Stimulated activated CD4-positive, alpha-beta T cell treated with anti-CD3 and anti-CD28 coated beads, Interleukin-1b, Interleukin-23, amount 100 ng/mL, for 1 hour (primary cell): ENCODE measurements at places on chromosomes 5 and 9.

DNA sequence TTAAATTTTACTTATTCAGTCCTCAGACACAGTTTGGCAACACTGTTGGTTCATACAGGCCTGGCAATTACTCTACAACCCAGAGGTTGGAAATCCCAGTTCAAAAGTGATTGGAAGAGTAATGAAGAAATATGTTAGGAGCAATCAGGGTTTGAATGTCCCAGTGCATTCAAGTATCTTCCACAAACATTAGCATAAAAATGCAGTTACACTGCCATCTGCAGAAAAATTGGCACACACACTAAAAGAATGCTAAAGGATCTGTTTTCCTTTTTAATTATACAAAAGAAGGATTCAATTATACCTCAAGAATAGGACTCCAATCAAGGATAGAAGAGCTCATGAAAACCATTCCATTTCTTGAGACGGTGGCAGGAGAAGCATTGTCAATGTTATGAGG, 130.2 kb downstream of the DNAH5 start:
- DNase-seq = no peak

DNA sequence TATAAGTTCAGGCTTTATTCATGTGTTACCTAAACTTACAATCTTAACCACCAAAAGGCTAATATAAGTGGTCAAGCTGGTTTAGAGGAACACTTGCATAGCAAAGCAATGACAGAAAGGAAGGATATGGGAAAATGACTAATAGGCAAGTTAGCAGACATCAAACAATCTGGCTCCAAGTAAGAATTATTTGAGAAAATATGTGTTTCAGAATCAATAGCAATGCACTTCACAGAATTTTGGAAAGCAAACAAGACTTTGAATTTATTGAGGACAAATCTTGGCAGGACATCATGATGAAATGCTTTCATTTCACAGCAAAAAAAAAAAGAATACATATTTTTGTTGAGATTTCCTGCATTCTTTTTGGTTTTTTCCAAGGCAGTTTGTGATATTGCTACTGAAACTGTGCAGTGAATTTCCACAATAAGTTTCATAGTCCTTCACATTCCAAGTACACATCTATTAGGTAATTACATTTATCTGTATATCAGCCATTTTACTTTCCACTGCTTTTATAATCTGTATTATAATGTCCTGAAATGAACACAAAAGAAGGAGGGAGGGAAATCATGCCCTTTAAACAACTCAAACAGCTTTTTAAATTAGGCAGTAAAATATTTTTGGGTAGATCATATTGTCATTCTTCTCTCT, 417.9 kb downstream of the NR2F1-AS1 start:
- DNase-seq = no peak

DNA sequence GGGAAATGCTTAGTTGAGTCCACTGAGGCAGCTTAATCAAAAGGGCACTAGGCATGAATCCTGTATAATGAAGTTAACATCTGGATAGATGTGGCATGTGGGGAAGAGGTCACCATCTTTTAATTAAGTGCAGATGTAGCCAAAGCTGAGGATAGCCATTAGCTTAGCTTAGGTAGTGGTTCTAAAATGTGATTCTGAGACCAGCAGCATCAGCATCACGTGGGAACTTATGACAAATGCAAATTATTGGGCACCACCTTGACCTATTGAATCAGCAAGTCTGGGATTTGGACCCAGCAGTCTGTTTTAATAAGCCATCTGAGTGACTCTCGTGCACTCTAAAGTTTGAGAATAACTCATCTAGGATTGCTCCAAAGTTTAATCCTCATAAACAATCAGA, 63.8 kb downstream of the SNCAIP start:
- no peak for DNase-seq

GRCh38 chr9:99906403-99907207, at the start of gene STX17:
Gene STX17 (plus strand): TSS chr9:99906654. CDS start chr9:99915240, 8,586 bp downstream.
- DNase-seq = peak; percentile 67

GRCh38 chr9:7607421-7607820, 192.2 kb downstream of the DMAC1 start:
- no peak for DNase-seq

DNA sequence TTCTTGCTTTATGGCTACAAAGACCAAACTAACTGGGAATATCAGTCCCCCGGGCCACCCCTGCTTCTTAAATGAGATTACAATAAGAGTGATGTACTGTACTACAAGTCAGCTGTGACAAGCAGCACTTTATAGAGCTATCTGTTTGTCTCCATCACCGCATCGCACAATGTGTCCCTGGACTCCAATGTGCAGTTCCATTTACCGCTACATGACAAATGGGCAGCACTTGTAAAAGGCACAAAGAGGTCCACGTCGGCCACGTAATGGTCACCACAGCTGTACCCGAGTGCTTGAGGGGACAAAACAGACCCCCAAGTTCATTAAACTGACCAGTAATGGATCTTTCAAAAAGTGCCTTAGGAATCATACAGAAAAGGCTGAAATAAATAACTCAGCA, 54.1 kb downstream of the PSMB7 start:
- DNase-seq = no peak

DNA sequence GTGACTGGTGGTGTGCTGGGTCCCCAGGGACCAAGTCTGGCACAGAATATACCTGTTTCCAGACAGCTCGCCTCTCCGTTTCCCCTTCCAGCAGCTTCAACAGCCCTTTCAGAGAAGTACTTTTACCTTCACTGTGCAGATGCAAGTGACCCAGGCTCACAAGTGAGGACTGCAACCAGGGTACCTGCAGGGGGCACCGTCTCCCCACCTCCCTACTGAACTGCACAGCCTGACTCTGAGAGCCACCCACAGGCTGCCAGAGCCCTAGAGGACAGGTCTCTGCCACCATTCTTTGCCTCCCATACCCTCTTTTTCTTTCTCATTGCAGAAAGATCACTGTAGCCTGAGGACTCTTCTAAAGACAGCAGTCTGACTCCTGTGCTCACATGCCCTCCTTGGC, 15.4 kb downstream of the IL9 start:
- DNase-seq = no peak

GRCh38 chr5:132883261-132883834, 9.9 kb downstream of the LEAP2 start:
- DNase-seq = no peak

DNA sequence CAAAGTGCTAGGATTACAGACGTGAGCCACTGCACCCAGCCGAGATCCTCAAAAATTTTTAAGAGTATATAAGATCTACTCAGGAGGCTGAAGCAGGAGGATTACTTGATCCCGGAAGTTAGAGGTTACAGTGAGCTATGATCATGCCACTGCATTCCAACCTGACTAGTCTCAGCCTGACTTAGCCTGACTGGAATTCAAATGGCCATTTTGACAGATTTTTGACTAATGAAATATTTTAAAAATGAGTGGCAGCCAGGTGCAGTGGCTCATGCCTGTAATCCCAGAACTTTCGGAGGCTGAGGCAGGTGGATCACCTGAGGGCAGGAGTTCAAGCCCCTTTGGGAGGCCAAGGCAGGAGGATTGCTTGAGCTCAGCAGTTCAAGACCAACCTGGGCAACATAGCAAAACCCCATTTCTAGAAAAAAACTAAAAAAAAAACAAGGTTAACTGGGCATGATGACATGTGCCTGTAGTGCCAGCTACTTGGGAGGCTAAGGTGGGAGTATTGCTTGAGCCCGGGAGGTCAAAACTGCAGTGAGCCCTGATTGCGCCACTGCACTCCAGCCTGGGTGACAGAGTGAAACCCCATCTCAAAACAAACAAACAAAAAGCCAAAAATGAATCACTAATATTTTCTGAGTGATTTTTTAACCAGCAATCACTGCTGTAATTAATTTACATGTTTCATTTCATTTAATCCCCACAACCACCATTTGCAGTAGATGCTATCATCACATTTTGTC, 16.6 kb downstream of the ATOX1 start:
- DNase-seq = no peak

GRCh38 chr5:181105391-181106025, 25.5 kb downstream of the OR2V1 start:
- DNase-seq = no peak

DNA sequence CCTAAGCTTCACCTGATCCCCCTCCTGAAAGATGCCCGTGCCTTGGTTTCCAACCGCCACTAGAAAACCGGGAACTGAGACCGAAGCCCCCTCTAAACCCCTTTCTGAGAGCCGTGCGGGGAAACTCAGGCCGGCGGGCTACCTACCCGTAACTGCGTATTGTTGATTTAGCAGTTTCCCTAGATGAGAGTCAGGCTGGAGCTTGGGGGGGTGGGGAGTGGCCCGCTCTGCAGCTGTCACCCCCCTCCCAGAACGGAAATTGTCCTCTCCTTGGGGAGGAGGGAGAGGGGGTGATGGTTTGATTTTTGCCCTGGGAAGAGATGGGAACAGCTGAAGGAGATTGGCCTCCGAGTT, 2.5 kb downstream of the CXXC5 start:
- no peak for DNase-seq

DNA sequence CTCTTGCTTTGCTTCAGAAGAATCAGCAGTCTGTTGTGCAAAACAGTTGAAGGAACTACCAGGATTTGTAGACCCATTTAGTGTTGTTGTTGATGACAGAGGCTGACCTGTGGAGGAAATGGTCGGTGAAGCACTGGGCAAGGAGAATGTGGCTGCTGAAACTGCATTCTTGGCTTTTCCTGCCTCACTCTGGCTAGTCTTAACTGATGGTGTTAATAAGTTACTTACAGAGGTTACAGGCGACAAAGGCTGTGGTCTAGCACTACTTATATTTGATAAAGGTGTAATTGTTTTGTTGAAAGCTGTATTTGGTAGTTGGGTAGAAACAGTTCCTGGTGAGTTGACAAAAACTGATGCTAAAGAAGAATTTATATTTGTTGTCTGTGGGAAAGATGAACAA, 31.5 kb downstream of the MLANA start:
- DNase-seq = no peak

DNA sequence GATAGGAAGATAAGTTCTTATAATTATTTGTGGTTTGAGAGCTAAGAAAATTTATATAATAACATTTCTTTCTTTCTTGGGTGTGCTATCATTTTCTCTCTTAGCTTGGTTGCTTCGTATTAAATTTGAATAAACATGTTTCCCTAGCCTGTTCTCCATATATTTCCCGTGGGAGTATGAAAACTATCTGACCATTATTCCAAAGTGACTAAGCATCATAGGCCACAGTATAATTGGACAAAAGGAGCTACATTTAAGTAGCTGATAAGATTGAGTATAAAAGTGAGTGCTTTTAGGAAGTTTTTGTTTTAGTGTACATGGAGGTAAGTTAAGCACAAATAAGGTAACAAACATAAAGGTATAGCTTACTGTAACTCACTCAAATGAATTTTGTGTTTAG, 8.4 kb upstream of the OSMR start:
- no peak for DNase-seq

DNA sequence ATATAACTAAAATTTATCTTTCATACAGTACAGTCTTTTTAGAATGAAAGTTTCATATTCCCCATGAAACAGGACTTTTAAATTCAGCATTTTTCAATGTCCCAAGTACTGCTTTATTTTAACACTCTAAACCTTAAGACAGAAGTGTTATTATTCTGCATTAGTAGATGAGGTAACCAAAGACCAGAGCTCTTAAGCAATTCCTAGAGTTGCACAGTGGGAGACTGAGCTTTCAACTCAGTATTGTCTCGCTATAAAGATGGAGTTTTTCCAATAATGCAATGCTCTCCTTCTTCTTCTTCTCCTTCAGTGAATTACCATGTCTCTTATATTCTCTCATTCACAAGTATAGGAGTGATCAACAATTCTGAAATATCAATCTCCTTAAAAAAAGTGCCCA, 479.7 kb downstream of the CETN3 start:
- no peak for DNase-seq

GRCh38 chr5:166349046-166349445, 1942.4 kb upstream of the WWC1 start:
- DNase-seq = no peak

DNA sequence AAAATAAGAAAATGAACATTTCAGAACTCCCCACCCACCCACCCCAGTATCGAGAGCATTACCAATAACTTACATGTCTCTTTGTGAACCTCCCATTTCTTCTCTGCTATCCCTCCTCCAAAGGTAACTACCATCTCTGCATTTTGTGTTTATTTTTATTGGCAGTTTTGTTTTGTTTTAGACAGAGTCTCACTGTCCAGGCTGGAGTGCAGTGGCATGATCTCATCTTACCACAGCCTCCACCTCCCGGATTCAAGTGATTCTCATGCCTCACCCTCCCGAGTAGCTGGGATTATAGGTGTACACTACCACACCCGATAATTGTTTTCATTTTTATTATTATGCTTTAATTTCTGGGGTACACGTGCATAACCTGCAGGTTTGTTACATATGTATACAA, 21.7 kb upstream of the GLIS3 start:
- DNase-seq = no peak

DNA sequence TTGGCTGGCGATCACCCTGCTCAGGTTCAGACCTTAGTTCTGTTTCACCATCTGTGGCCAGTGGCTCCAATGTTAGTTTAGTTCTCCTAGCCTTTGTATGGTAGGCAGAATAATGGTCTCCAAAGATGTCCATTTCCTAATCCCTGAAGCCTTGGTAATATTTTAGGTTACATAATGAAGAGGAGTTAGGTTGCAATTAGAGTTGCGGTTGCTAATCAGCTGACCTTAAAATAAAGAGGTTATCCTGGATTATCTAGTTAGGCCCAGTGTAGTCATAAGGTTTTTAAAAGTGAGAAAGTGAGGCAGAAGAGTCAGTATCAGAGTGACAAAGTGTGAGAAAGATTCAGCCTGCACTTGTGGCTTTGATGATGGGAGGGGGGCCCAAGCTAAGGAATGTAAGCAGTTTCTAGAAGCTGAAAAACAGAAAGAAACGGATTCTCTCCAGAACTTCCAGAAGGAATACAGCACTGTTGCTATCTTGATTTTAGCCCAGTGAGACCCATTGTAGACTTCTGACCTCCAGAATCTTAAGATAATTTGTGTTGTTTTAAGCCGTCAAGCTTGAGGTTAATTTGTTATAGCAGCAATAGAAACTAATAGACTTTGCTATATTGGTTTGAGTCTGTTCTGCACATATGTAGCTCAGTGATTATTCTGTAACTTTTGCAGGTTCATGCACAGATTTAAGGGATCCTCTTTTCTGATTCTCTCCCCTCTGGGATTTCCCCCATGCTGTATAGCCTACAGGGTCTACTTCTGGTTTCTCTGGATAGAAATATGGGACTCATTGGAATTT, 21.6 kb downstream of the LNPEP start:
- no peak for DNase-seq

DNA sequence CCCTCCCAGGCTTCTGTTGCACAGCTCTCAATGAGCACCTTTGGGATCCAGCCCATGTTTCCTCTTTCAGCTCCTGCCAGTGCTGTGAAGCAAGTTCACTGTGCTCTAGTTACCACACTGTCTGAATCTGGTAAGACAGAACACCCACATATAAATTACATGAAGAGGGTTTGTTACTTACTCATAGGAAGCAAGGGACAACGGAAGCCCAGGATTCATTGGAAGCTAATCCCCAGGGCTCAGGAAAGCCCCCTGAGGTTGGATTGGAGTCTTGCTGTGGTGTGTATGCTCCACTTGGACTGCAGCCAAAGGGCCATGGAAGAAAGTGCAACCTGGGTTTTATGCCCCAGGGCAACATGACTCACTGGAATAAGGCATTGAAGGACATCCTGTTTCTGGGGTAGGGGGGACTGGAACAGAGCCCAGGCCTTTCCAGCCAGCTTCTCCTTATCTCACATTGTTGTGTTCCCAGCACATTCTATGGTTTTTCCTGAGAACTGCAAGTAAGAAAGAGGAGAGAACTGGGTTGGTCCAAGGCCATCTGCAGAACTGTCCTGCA, 15.6 kb upstream of the CLK4 start:
- DNase-seq = no peak

- no peak for DNase-seq
Observed at GRCh38 chr9:4936277-4936676, 48.8 kb upstream of the JAK2 start.

GRCh38 chr9:35696520-35697215, 6.9 kb upstream of the TPM2 start:
- DNase-seq = peak; percentile 9
